ENCODE measurements at places on chromosomes 16 and 17.

GRCh38 chr17:57911834-57912673 lies 43.2 kb downstream of the CUEDC1 start:
- no peak for DNase-seq

DNA sequence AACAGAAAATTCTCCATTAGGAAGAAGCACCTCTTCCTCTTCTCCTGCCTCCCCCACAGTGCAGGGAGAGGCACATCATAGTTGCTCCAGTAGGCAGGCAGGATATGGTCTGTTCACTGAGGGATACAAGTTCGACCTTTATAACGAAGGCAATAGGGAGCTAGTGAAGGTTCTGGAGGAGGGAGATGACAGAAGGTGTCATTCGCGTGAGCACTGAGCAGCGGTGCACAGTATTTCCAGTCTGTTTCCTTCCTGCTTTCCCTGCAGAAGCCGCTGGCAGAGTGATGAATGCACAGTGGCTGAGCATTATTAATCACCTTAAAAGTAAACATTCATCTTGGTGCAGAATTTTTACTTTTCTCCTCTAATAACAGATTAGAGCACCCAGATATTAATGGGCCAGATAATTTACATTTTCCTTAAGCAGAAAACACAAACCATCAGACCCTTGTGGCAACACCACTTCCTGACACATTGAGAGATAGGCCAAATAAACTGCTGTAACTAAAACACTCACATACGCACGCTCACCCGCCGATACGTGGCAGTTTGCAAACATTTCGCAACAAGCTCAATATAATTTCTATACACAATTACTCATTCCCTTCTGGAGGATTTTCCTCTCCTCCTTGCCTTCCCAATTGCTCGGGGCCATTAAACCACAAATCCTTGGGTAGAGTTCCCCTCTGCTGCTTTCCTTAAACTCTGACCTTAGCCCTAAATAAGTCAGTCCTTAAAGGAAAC lies 69.5 kb downstream of the AIPL1 start:
- no peak for DNase-seq

DNA sequence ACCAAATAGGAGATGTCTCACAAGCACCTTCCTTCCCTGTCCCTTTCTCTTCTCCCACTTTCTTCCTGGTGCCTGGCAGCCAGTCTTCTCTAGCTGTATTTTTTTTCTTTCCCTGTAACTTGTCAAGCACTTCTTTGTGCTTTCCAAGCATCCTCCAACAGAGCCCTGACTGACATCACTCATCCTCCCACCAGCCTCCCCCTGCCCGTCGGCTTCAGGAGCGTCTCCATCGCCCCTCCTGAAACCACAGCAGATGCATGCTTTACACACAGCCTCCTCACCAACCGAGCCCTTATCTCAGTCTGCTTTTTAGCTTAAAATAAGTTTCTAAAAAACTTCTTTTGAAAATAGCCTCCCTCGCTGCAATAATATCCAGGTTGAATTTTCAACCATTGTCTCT lies 268.7 kb upstream of the CDH5 start:
- DNase-seq = no peak

GRCh38 chr16:58506241-58507194 lies 6.6 kb downstream of the NDRG4 start:
- no peak for DNase-seq

GRCh38 chr17:75976175-75976848 lies 2.7 kb downstream of the ACOX1 start:
- DNase-seq = no peak

DNA sequence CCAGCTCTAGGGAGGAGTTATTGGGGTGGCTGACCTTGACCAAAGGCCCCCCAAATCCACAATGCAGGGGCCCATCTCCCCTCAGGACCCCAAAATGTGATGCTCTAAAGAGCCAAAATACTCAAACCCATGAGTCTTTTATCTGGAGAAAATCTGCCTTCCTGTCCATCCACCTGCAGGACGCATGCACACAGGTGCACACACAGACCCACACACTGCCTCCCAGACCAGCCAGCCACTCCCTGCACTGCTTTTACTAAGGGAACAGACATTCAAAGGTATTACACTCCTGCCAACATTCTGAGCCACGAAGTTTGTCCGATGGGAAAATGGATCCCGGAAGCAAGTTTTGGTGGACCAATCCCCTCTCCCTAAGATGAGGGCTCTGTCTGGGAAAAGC lies 76.1 kb upstream of the CDH5 start:
- DNase-seq = no peak
